Sciatic nerve (tissue), 2 donors: ENCODE measurements at places on chromosomes 5 and 9. TPM values are rescaled to one million over a fixed set of nuclear protein-coding genes. Genes with fewer than 3 reads are reported as not detected.

Gene MAP1B
- total RNA-seq = 218 TPM

Gene AGGF1
- total RNA-seq = 18.1 TPM

Gene TIMD4
- not detected for total RNA-seq

GRCh38 chr5:125969011-125969813, 454.0 kb upstream of the GRAMD2B start:
- DNase-seq = no peak

DNA sequence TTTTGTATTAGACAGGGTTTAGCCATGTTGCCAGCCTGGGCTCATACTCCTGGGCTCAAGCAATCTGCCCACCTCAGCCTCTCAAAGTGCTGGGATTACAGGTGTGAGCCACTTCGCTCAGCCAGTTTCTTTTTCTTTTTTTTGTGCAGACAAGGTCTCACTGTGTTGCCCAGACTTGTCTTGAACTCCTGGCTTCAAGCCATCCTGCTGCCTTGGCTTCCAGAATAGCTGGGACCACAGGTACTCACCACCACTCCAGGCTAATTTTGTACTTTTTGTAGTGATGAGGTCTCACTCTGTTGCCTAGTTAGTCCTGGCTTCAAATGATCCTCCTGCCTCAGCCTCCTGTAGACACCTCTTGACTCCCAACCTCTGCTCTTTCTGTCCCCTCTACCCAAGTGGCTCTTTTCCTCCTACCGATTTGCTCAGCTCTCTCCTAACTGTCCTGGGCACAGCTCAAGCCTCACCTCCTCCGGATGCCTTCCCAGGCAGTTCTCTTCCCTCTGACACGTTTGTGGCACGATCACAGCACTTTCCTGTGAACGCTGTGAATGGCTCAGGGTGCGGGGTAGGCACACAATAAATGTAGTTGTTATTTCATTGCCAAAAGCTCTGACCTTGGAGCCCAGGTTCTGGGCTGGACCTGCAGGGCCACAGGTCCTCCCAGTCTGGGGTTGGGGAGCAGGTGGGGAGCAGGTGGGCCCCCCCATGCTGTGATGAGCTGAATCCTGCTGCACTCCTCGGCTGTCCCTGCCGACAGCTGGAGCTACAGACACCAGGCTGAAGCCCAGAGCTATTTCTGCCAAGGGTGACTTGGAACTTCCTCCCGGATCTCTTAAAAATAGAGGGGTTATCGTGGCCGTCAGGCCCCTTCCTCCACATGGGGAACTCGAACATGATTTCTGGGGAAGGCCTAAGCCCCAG, 23.9 kb downstream of the GFI1B start:
- no peak for DNase-seq

DNA sequence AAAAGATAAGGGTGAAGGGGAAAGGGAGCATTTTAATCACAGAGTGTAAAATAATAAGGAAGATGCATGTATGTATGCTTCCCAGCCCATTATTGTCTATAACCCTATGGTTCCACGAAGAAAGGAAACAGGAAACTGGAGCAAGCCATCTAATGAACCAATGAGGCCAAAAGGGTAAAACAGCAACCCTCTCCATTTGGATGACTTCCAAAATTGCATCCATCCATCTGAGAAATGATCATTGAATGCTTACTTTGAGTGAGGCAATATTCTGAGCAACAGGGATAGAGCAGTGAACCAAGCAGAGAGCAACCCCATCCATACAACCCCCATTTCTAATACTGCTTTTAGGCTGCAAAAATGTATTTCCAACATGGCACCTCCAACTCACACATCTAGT, 46.9 kb downstream of the ARL15 start:
- no peak for DNase-seq

GRCh38 chr9:130498918-130499698, 54.3 kb downstream of the ASS1 start:
- DNase-seq = no peak

GRCh38 chr5:35266276-35266675, 36.0 kb upstream of the PRLR start:
- no peak for DNase-seq

DNA sequence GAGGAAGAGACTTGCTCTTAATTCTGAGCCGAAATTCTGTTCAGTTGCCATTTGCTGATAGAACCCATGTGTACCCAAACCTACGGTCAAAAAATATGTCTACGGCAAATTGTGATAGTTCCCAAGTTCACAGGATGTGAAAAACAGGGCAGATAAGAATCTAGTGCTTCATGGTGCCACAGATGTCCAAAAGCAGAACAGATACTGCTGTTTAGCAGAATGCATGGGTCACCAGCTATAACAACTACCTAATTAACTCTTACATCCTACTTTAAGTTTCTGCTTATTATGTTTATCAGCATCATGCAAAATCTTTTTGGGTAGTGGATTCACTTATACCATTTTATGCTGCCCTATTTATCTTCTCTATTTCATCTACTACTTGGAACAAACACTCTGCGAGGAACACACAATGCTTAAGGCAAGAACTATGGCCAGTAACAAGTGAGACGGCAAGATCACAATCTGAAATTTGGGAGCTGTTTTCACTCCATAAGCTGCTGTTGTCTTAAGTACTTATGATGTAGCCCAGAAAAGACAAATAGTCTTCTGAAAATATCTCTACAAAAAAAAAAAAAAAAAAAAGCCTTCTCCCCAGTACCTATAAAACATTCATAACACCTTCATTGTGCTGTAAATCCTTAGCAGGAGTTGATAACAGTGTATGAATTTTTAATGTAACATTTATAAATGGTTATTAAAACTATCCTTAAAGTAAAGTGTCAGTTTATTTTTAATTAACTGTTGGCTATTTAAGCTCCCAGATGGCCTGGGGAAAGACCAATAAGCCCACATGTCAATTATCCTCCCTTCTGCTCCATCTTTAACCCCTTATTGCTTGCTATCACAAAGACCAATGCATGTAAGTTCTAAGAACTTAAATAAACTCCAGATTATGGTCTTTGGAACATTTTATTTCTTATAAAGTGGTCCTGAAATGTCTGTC, 232.3 kb downstream of the TLR4 start:
- no peak for DNase-seq

- DNase-seq = no peak
Measured at GRCh38 chr5:111783537-111783936, 26.5 kb upstream of the NREP start.

DNA sequence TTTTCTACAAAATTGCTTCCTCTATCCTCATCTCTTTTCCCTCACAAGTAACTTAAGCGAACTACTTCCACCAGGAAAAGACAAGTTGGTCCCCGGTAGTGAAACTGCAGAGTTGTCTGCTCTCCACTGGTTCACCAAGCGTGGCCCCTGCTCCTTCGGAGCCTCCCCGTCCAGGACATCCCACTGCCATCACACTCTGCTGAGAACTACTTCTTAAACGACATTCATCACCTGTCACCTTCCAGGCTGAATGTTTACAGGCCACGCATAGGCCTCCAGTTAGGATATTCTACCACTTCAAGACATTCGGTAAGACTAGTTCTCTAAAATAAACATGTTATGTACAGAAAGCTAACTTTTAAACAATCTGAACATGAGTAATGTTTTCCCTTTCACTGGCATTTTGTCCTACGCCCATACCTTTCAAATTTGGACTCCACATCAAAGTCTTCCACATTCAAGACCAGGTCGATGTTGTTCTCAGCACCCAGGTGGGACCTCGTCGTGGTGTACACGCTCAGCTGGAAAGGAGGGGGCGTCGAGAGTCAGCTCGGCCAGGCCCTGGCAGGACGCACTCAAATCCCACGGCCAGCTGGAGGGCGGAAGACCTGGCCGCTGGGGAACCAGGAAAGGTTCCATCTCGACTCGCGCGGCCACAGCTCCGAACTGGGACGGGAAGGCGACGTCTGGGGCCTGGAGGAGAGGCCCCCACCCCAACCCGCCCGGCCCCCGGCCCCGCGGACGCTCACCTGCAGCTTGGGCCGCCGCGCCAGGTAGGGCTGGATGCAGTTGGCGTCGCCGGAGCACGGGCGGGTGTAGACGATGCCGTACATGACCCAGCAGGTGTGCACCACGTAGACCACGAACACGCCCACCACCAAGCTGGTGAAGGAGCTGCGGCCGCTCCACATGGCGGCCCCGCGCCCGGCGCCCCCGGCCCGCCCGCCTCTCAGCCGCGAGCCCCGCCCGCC, 683 bp downstream of the CLPTM1L start:
- DNase-seq = no peak

- no peak for DNase-seq
Measured at GRCh38 chr5:15137414-15137813, 265.8 kb upstream of the ANKH start.

DNA sequence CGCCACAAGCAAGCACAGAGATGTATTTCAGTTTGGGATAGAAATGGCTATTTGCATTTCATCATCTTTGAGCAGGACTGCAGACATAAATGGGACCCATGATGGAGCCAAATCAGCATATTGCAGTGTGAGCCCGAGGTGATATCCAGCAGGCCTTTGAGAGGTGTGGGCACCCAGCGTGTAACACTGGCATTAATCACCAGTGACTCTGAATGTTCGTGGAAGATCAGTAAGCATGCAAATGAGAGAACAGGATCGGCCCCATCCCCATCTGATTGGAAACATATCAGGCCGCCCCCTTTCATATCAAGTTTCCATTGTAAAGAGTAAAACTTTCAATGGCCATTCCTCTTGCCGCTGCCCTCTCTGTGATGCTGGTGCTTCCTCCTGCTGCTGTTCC, 84.0 kb downstream of the GTF3C4 start:
- DNase-seq = no peak
